Small intestine (tissue), 16 donors: ENCODE measurements at places on chromosomes 5 and 9. TPM values are rescaled to one million over a fixed set of nuclear protein-coding genes. Genes with fewer than 3 reads are reported as not detected.

- H3K4me1 ChIP-seq, result no peaks in the 10 kb centered on the region
- H3K27ac ChIP-seq, result no peak overlapping the region
- no peak overlapping the region for H3K4me3 ChIP-seq
- no peaks in the 10 kb centered on the region for H3K36me3 ChIP-seq
- H3K27me3 ChIP-seq, result no peaks in the 10 kb centered on the region
These were observed 48.5 kb downstream of the SEMA5A start for GRCh38 chr5:9497347-9497746.

DNA sequence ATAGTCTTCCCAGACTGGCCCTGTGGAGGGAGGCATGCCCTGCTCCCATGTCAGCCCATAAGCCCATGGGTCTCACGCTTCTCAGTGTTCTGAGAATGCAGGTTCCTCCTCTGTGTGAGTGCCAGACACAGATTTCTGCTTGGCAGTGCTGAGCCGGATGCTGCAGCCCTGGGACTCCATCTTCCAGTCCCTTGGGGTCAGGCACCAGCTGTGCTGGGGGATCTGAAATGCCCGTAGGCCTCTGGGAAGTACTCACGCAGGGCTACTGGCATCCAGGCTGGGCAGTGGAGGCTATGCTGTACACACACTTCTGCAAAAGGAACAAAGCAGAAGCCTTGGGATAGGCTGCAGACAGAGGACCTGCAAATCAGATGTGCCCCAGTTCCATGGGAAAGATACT lies 1944.6 kb downstream of the EFNA5 start:
- no peak overlapping the region for H3K4me3 ChIP-seq
- no peaks in the 10 kb centered on the region for H3K27me3 ChIP-seq
- no peaks in the 10 kb centered on the region for H3K36me3 ChIP-seq
- no peak for DNase-seq
- H3K4me1 ChIP-seq, result no peaks in the 10 kb centered on the region

The FBP2 gene
- 1.9 TPM for polyA plus RNA-seq

- H3K36me3 ChIP-seq, result no peaks in the 10 kb centered on the region
- H3K4me3 ChIP-seq, result no peak overlapping the region
- no peaks in the 10 kb centered on the region for H3K4me1 ChIP-seq
- H3K27me3 ChIP-seq, result no peaks in the 10 kb centered on the region
These were observed 85.4 kb downstream of the TMEM167A start for GRCh38 chr5:82991678-82992323.

GRCh38 chr9:100111235-100111634 lies 12.2 kb downstream of the INVS start:
- no peaks in the 10 kb centered on the region for H3K27me3 ChIP-seq
- no peak overlapping the region for H3K27ac ChIP-seq
- H3K36me3 ChIP-seq, result peaks cover 10% of the 10 kb centered on the region

- no peaks in the 10 kb centered on the region for H3K27me3 ChIP-seq
- H3K4me3 ChIP-seq, result no peak overlapping the region
- no peak for DNase-seq
- H3K27ac ChIP-seq, result no peak overlapping the region
- no peaks in the 10 kb centered on the region for H3K36me3 ChIP-seq
These were observed 94.8 kb downstream of the PPIC start for GRCh38 chr5:122941737-122942136.

DNA sequence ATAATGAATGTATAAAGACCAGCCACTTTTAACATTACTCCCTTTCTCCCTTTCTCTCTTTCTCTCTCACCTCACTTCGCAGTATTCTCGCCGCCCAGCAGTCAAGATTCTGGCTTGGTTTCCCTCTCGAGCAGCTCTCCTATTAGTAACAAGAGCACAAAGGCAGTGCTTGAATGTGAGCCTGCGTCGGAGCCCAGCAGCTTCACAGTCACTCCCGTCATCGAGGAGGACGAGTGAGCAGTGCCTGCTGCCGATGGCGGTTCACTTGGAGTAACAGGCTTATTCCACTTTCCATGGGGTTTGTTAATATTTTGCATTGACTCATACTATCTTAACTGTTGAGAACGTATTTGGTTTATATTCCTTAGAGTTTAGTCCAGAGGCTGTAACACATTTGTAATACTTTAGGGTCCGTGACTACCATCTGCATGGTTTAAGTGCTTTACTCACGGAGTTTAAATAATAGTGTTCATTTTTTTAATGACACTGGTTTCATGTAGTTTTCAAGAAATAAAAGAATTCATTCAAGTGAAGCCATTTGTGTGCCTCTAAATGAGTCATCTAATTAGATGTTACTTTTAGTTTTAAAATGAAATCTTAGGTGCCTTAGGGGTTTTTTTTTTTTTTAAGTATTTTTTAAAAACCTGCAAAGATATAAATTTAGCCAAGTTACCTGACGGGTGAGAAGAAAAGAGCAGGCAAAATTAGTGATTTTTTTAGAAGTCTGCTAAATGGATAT lies 8.4 kb upstream of the DMRT3 start:
- no peak overlapping the region for H3K27ac ChIP-seq
- DNase-seq, result no peak
- H3K36me3 ChIP-seq, result no peaks in the 10 kb centered on the region
- no peak overlapping the region for H3K4me3 ChIP-seq
- peaks cover 21% of the 10 kb centered on the region for H3K4me1 ChIP-seq

GRCh38 chr5:93161661-93162654 lies 419.1 kb downstream of the NR2F1-AS1 start:
- no peaks in the 10 kb centered on the region for H3K4me1 ChIP-seq
- no peaks in the 10 kb centered on the region for H3K36me3 ChIP-seq
- DNase-seq, result no peak
- H3K27ac ChIP-seq, result no peak overlapping the region
- no peaks in the 10 kb centered on the region for H3K27me3 ChIP-seq
- H3K4me3 ChIP-seq, result no peak overlapping the region

DNA sequence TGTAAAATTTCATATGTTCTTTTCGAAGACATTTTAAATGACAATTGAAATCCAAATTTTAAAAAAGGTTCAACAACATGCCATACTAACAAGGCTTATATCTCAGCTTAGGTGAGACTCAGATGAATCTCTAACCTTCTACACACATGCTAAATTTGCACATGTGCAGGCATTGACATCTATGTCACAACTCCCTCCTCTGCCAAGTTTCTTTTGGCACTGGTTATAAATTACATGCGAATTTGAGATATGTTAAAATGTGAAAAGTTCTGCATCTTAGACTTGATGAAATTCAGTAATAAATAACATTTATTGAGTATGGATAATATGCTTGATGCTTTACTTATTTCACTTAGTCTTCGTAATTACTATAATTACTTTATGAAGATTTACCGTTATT lies 234.3 kb downstream of the TLE4 start:
- no peaks in the 10 kb centered on the region for H3K36me3 ChIP-seq
- no peak overlapping the region for H3K4me3 ChIP-seq
- H3K27ac ChIP-seq, result no peak overlapping the region
- no peaks in the 10 kb centered on the region for H3K4me1 ChIP-seq

The TLX3 gene
- not detected for polyA plus RNA-seq

The STC2 gene
- 0.65 TPM for polyA plus RNA-seq

The PCDHB7 gene
- polyA plus RNA-seq, result 1.1 TPM

The ACSL6 gene
- 4.9 TPM for polyA plus RNA-seq

The SH3GL2 gene
- polyA plus RNA-seq, result 3.3 TPM

The SLCO4C1 gene
- polyA plus RNA-seq, result not detected

DNA sequence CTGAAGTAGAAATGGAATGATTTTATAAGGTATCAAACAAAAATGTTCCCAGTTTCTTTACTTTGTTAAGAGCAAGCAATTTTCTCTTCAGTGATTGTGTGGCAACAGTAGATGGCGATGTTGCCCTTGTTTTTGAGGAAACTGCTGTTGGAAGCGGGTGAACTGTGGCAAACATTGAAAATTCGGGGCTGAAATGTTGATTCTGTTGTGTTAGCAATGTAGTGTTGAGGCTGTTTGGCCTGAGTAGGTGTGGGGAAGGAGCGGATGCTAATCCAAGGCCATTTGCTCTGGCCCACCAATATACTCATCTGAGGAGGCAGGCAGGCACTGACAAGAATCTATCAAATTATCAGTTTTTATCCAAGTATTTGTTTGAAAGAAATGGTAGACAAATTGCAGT lies 129.8 kb downstream of the SLC12A2 start:
- peak; percentile 70 for DNase-seq
- no peak overlapping the region for H3K4me3 ChIP-seq
- no peaks in the 10 kb centered on the region for H3K4me1 ChIP-seq
- H3K27ac ChIP-seq, result no peak overlapping the region

GRCh38 chr5:178902849-178903248 lies 7.1 kb downstream of the ZFP2 start:
- H3K36me3 ChIP-seq, result peaks cover 5% of the 10 kb centered on the region
- no peak overlapping the region for H3K4me3 ChIP-seq
- DNase-seq, result no peak
- H3K4me1 ChIP-seq, result no peaks in the 10 kb centered on the region

DNA sequence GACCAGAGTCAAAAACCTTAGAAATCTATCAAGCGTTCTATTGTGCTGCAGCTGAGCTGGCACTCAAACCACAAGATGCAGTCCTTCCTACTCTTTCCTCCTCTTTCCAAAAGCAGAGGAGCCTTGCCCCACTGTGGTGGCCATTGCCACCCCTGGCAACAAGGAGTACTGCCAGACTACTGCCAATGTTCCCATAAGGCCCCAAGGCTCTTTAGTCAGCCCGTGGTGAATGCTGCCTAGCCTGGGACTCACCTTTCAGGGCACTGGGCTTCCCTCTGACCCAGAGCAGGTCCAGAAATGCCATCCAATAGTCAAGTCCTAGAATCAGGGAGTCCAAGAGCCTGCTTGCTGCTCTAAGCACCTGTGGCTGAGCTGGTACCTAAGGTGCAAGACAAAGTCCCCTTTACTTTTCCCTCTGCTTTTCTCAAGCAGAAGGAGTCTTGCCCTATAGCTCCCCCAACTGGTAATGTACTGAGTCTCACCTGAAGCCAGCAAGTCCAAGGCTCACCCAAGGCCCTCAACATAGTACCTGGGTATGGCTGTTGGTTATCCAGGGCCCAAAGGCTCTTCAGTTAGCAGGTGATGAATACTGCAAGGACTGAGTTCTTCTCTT lies 219.4 kb downstream of the ATPSCKMT start:
- no peaks in the 10 kb centered on the region for H3K27me3 ChIP-seq
- no peaks in the 10 kb centered on the region for H3K36me3 ChIP-seq
- H3K4me3 ChIP-seq, result no peak overlapping the region
- no peaks in the 10 kb centered on the region for H3K4me1 ChIP-seq
- no peak overlapping the region for H3K27ac ChIP-seq
